ENCODE measurements at places on chromosomes 16 and 17.

- DNase-seq, result no peak
Observed at GRCh38 chr17:32315171-32315570, 26.8 kb downstream of the C17orf75 start.

DNA sequence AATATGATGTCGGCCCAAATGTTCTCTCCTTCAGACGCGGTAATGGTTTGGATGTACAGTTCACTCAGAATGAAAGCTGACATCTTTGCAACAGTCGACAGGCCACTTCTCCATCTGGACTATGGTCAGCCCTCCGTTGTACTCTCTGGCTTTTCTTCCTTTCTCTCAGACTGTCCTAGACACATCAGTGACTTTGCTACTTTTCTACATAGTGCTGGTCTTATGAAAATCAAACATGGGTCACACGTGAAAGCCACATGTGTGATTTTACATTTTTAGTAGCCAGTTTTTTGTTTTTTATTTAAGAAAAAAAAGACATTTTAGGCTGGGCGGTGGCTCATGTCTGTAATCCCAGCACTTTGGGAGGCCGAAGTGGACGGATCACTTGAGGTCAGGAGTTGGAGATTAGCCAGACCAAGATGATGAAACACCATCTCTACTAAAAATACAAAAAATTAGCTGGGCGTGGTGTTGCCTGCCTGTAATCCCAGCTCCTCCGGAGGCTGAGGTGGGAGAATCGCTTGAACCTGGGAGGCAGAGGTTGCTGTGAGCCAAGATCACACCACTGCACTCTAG is 644.1 kb downstream of the KCNJ2 start:
- DNase-seq, result no peak

- DNase-seq, result no peak
Observed at GRCh38 chr16:84967828-84968227, 43.5 kb downstream of the ZDHHC7 start.

GRCh38 chr17:2176499-2177169 is 121.7 kb downstream of the HIC1 start:
- no peak for DNase-seq

DNA sequence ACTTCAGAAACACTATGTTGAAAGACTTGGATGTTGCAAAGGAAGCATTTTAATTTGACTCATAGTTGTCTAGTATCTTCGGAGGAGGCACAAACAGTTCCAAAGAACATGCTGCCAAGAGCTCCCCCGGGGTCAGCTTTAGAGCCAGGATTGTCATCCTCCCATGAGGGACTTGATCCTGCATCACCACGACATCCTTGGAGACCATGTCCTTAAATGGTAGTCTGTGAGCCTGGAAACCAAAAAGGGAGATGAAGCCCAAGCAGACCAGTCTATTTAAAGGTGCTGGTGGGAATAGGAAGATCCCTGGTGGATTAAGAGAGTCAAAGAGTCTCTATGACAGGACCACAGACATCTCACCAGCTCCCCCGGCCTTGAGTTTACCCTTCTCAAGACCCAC is 33.3 kb upstream of the DYNLRB2 start:
- no peak for DNase-seq

DNA sequence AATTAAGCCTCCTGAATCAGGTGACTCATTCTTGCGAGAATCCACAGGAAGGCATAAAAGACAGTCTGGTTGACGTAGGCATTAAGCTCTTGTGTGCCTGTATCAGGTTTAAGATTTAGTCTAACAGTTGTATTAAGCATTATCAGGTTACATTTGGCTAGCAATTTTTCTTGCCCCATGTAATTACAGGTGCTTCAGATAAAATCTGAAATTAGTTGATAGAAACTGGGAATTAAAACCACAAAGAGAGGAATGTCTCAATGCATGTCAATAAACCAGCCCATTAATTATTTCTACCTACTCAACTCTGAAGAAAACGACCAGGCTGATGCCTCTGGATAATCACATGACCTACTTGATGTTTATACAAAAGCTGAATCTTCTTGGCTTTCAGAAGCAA is 217.2 kb downstream of the CA10 start:
- DNase-seq, result no peak

Measured in effector memory CD8-positive, alpha-beta T cell (primary cell).